ENCODE measurements at places on chromosomes 7 and 10. TPM values are rescaled to one million over a fixed set of nuclear protein-coding genes. Genes with fewer than 3 reads are reported as not detected.

OR2A5 gene
- not detected for total RNA-seq

DNA sequence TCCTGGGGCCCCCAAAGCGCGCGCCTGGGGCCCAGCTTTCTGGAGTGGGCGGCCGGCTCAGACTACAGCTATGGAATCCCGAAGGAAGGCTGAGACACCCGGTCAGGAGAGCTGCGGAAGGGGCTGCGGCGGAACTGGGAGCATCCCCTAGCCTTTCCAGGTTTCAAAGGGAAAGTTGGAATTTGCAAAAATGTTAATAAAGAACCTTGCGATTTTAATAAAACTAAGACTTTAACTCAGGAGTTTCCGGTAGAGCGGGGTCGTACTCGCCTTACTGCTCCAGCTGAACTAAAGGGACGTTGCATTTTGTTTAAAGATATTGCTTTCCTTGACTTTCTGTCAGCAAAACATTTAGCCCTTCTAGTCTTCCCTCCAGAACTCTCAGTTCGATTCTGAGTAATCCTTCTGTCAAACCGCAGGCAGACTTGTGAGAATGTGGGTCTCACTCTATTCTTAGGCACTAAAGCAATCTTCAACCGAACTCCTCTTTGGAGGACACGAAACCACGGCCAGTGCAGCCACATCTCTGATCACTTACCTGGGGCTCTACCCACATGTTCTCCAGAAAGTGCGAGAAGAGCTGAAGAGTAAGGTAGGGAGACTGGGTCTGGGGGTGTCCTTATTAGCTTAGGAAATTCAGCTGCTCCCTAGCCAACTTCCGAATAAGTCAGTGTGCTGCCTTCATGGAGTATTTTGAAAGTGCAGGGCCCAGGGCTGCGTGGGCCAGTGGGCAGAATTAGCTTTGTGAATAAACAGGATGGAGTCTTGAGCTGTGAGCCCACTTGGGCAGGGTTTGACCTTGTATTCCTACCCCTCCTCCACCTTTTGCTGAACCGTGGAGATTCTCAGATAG is 1.9 kb downstream of the CYP26A1 start:
- DNase-seq: no peak

- no peak for DNase-seq
These were observed 242.3 kb downstream of the GLI3 start for GRCh38 chr7:41994746-41995110.

GRCh38 chr10:124911124-124912067 is 30.5 kb upstream of the ZRANB1 start:
- DNase-seq: no peak

DNA sequence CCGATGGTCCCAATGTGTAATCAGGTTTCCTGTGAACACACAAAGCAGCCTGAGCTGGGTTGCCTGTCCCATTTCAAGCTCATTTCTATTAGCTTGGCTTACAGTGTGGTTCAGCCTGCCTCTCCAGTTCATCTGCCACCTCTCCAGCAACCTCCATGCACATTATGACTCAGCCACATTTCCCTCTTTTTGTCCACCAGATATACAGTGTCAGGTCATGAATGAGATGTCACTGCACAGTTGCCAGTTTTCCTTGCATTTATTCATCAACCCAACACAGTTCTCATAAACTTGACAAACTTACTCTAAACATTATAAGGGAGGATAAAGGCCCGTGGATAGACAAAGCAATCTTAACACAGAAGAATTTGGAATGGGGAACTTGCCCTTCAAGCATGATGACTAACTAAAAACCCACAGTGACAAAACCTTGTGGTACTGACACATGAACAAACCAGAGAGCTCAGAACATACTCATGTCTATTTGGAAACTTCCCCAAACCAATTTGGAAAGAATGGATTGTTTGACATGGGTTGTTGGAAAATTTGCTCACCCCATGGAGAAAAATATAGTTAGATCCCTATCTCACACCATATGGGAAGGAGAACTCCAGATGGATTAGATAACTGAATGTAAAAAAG is 2.5 kb upstream of the CFAP58 start:
- no peak for DNase-seq

SLC29A4 gene
- total RNA-seq: 30.5 TPM

C10orf143 gene
- total RNA-seq: 0.96 TPM

GSDME gene
- total RNA-seq: 12.7 TPM

DNA sequence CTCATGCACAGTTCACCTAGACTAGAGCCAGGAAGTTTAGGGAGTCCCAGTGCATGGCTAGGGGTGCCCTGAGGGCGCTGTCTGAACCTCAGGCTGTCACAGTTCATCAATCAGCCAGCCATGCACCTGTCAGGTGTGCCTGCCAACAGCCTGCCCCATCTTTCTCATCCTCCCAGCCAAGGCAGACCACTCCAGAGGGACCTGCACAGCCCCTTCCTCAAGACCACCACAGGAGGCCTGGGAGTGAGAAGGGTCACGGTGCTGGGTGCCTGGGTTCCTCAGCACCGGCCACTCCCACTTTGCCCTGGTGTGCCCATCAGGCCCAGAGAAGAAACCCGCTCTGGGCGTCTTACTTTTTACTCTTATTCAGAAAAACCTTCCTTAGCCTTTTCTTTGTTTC is 8.4 kb downstream of the ATP6V1F start:
- no peak for DNase-seq

CALML5 gene
- not detected for total RNA-seq

BET1 gene
- 14.5 TPM for total RNA-seq

DNA sequence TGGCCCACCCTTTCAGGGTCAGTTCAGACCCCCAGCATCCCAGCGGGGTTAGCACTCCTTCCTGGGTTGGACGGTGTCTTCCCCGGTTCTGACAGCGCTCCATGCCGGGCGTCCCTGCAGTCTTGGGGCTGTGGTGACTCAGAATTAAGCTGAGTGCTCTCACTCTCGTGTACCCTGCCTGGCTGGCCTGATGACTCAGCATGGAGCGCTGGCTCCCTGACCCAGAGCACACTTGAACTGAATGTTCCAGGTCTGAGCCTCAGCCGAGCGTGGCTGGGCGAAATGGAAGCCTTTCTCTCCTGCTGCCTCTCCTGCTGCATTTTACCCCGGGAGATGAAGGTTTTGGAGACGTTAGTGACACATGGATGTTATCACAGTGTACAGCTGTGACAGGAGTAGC is 7.1 kb downstream of the BAG3 start:
- peak; percentile 44 for DNase-seq

Data from glutamatergic neuron (in vitro differentiated cells).